ENCODE measurements at places on chromosomes 1 and 21.

DNA sequence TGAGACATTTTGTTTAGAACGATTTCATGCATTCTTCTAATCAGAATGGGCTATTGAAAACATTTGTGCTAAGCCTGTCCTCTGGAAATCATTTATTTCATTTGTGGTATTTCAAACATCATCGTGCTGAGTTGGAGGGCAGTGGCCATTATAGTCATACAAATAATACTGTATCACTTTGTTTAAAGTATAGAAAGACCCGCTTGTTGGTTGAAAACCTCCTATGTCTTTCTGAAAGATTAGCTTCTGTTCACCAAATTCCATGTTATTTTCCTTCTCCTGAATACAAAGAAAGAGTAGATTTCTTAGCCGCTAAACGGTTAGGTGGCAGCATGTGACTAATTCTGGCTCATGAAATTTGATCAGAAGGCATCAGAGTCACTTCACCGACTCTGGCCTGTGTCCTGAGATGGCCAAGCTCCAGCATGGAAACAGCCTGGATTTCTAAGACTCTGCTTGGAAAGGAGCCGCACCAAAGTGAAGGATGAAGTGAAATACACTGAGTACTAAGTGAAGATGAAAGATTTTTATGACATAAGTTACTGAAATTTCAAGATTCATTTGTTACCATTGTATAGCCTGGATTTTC is 355.1 kb downstream of the USP25 start:
- DNase-seq = no peak

GRCh38 chr1:202578001-202578504 is 132.2 kb downstream of the SYT2 start:
- DNase-seq = no peak

GRCh38 chr1:42797414-42797813 is 12.6 kb downstream of the TMEM269 start:
- DNase-seq = no peak

GRCh38 chr1:203537806-203538464 is 44.0 kb downstream of the OPTC start:
- no peak for DNase-seq

DNA sequence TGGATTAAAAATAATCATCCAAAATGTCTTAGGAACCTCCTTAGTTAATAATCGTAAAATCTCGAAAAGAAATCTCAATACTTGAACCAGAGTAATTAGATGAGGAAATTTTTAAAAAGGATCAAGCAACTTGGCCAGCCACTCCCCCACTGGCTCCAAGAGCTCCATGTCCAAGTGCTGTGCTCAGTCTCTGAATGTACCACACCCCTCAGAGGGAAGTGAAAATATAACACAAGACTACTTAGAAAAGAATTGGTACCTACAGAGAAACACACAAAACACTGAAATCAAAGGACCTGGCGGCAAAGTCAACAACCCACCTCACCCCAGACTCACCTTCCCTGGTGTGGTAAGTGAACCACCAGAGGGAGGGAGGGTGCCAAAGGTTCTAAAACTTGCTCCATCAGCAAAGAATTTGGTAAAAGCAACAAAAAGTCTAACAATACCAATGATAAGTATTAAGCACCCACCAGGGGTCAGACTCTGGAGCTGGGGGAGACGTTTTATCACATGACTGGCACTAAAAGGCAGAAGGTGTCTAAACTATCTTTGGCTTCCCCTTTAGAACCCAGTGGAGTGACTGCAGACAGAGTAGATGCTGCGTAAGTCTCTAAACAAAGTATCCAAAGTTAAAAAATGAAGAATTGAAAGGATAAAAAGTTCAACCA is 14.0 kb downstream of the LBR start:
- no peak for DNase-seq

DNA sequence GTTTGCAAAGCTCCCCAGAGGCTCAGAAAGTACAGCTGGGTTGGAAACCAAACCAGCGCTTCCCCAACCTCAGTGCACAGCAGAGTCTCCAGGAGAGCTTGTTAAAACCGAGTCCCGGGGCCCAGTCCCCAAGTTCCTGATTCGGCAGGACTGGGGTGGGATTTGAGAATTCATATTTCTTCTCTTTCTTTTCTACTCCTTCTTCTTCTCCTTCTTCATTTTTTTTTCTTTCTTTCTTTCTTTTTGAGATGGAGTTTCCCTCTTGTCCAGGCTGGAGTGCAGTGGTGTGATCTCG is 136.8 kb downstream of the PGBD5 start:
- DNase-seq = no peak

GRCh38 chr1:1430114-1430982 is 5.1 kb upstream of the VWA1 start:
- DNase-seq = no peak

DNA sequence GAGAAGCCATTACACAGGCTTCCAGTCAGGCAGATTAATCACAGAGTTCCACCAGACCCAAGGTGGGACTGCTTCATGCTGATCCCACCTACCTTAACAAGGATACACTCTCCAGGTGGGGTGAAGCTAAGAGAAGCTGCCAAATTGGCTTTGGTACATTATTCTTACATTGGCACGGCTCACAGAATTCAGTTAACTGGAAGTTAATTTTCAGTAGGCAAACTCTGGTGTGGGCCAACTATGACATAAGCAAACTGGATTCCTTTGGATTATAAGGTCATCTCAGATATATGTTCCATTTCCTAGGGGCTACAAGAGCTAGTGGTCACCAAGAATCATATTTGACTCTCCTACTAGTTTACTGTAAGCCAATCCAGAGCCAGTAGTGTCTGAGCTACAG is 448.8 kb upstream of the BEND5 start:
- no peak for DNase-seq

DNA sequence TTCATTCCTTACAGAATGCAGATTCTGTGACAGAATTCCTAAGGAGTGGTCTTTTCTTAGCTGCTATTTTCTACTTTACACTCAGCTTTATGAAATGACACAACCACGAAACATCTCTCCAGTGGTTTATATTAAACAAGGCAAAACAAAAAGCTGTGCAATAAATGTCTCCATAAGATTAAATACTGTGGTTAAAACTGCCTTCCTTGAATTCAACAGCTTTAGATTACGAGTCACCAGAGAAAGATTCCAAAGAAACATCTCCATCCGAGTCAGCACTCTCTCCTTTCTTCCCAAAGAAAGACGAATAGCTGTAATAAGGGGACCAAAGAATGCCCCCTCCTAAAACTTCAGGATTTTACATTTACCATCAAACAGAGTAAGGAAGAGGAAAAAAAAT is 4.6 kb upstream of the C1orf87 start:
- DNase-seq = no peak

DNA sequence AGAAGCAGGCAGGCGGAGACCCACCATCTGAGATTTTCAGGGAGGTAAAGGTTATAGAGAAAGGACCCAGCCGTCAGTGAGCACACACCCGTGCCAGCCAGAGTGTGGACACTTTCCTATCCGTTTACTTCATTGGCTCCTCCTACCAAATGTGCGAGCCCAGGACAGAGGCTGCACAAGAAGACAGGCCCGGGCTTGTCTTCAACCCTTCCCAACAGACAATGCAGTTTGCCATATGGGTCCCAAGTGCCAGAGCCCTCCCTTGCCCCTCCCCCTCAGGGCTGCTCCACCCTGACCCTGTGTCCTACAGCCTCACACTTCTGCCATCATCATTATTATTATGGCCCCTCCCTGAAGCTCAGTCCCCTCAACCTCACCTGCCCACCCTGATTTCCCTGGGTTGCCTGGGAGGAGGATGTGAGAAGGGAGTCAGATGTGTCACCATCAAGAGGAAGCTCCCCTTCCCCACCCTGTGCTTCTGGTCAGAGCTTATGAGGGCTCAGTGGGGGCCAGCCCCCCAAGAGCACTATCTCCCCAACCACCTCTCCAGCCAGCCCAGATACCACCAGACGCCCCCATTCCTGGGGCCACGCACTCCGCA is 9.4 kb downstream of the LAPTM5 start:
- DNase-seq = no peak

GRCh38 chr1:202243006-202243405 is 49.4 kb downstream of the LGR6 start:
- no peak for DNase-seq

DNA sequence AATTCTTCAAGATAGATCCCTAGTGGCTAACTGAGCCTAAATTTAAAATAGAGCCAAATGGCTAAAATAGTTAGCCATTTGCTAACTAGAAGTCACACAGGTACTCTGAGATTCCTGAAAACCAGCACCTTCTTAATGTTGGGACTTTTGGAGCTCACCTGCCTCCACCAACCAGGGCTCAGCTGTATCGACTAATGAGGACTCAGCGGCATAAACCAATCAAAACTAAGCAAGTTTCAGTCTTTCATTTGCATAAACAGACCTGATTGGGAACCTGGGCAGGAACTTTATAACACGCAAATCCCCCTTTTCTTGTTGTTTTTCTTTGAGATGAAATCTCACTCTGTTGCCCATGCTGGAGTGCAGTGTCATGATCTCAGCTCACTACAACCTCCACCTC is 28.5 kb downstream of the TNFRSF9 start:
- no peak for DNase-seq

GRCh38 chr1:186456729-186457255 is 4.1 kb downstream of the PDC start:
- DNase-seq = no peak

GRCh38 chr1:59367301-59368007 is 70.6 kb downstream of the FGGY start:
- DNase-seq = no peak

DNA sequence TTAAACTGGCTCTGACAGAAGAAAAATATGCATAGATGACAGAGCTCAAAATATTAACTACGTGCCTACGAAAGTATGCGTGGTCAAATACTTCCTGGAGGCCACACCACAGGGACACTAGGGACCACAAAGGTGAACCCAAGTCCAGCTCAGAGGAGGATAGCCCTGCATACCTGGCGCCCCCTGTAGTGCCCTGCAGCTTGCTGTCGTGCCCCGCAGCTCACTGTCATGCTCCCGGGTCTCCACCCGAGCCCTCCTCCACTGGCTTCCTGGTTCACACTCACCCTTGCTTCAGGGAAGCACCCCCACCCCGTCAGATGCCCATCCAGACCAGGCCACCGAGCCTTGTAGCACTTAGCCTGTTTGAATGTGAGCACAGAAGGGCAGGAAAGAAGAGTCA is 16.7 kb upstream of the NADK start:
- no peak for DNase-seq

- no peak for DNase-seq
Measured at GRCh38 chr1:2974701-2975301, 46.5 kb upstream of the ACTRT2 start.

GRCh38 chr1:116153692-116154031 is 42.5 kb downstream of the MAB21L3 start:
- no peak for DNase-seq

- no peak for DNase-seq
Measured at GRCh38 chr1:45762291-45762690, 11.8 kb upstream of the IPP start.

DNA sequence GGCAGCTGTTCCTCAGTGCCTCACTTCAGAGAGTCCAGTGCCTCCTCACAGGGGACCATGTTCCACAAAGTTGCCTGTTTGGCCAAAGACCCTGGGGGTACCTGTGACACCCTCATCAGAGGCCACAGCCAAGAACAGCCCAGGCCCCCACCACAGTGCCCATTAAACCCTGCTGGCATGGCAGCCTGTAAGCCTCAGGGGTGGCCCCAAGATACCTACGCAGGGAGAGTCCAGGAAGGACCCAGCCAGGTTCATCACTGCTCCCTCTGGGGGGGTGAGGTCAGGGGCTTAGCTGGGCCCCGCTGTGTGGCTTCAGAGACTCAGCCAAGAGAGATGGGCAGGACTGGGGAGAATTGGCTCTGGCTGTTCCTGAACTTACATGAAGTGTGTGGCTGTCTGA is 19.1 kb upstream of the PRDM16 start:
- DNase-seq = no peak

DNA sequence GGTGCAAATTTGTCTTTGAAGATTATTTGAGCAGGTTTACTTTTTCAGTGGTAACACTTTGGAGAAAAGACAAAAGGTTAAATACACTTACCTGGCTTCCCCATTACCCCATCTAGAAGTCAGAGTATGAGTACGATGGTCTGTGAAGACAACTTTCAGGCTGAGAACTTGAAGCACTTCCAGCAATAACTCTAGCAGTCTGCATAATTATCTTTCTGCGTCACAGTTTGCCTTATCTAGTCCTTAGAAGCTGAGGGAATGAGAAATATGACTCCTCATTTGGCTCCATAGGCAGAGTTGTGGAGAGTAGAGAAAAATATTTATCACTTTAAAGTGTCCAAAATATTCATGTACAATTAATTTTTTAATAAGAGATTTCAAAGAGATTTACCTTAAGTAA is 323.4 kb upstream of the CAMK1G start:
- no peak for DNase-seq

GRCh38 chr1:218624052-218624451 is 278.9 kb downstream of the TGFB2 start:
- no peak for DNase-seq

DNA sequence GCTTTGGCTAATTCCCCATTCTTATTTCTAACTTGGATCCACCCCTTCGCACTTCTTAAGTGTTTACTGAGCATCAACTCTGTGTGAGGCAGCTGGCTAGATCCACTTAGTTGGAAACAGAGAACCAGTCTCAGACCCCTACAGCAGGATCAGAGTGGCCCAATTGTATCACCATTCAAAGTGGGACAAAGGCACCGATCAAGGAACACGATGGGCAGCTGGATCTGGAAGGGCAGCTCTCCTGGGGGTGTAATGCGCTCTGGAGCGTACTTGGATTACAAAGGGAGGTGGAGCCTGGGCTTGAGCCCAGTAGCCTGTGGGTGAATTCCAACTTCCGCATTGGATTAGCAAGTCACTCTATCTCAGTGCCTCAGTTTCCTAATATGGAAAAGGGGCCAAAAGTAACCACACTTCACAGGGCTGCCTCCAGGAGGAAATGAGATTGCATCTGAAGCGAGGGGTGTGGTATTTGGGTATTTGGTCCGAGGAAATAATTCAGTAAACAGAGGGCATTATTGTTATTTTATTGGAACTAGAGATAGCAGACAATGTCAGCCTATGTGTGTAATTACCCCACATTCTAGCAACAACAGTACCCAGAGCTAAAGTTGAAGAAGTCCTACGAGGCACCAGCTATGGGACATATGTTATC is 11.9 kb downstream of the ECE1 start:
- no peak for DNase-seq

- DNase-seq = no peak
Measured at GRCh38 chr1:4050998-4051397, 150.9 kb upstream of the C1orf174 start.

DNA sequence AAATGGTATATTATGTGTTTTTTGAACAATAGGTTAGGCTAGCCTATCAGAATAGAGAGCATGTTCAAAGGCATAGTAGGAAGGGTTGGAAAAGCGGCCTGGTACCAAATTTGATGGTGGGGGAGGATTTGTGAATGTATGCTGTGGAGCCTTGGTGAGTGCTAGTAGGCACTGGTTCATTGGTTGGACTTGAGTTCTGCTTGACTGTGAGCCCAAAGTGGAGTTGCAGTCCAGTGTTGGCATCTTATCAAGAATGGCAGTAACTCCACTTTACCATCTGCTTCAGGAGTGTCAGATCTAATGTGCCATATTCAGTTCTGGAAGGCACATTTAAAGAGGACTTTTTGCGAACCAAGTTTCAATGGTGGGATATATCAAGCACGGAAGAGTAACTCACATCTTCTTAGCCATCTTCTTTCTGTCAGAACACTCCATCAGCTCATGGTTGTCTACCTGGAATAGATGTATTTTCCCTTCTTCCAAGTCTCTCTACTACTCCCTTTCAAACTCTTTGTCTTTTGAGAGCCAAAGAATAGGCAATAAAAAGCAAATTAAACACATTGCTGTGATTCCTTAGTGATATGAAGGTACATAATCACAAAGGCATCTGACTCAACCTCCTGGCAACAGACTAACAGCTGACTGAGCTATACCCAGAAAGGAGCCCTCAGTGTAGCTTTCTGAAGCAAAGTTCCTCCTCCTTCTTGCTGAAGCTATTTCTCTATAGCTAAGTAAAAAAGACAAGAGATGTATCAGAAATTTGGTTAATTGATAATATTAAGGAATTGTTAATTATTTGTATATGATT is 21.7 kb downstream of the LRRC8B start:
- DNase-seq = no peak

Data from GM10248 (cell line).